ENCODE measurements at places on chromosomes 7 and 10. TPM values are rescaled to one million over a fixed set of nuclear protein-coding genes. Genes with fewer than 3 reads are reported as not detected.

GRCh38 chr7:47089068-47089417, 492.9 kb downstream of the TNS3 start:
- DNase-seq, result no peak
- no peaks in the 10 kb centered on the region for H3K27me3 ChIP-seq
- peaks cover 7% of the 10 kb centered on the region for H3K4me1 ChIP-seq
- no peaks in the 10 kb centered on the region for H3K36me3 ChIP-seq
- no peak overlapping the region for H3K4me3 ChIP-seq

DNA sequence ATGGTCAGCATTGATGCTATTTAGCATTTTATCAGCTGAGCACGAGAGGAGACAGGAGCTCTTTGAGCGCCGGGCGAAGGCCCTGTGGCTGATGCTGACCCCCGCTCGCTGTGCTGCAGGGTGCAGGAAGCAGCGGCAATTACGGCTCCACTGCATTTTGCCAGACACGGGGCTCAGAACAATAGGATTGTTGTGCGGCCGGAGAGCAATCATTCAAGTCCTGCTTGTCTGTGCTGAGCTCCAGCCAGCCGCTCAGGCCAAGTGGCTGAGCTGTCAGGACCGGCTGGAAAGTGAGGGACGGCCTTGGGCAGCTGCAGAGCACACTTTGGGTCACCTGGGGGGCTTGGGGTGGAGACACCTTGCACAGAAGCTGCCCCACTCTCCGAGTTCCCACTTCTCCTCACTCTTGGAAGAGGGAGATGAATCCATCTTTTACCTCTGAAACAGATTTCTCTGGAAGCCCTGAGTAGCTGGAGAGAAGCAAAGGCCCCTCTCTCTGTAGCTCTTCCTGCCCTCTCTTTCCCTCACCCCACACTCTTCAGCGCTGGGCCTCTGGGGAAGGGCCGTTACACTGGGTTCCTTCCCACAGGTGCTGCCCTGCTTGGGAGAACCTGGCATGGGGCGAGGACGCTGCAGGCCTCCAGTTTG, 17.3 kb upstream of the ADARB2 start:
- no peaks in the 10 kb centered on the region for H3K4me1 ChIP-seq
- H3K27me3 ChIP-seq, result no peaks in the 10 kb centered on the region
- H3K4me3 ChIP-seq, result no peak overlapping the region
- no peak for DNase-seq
- H3K36me3 ChIP-seq, result no peaks in the 10 kb centered on the region

DNA sequence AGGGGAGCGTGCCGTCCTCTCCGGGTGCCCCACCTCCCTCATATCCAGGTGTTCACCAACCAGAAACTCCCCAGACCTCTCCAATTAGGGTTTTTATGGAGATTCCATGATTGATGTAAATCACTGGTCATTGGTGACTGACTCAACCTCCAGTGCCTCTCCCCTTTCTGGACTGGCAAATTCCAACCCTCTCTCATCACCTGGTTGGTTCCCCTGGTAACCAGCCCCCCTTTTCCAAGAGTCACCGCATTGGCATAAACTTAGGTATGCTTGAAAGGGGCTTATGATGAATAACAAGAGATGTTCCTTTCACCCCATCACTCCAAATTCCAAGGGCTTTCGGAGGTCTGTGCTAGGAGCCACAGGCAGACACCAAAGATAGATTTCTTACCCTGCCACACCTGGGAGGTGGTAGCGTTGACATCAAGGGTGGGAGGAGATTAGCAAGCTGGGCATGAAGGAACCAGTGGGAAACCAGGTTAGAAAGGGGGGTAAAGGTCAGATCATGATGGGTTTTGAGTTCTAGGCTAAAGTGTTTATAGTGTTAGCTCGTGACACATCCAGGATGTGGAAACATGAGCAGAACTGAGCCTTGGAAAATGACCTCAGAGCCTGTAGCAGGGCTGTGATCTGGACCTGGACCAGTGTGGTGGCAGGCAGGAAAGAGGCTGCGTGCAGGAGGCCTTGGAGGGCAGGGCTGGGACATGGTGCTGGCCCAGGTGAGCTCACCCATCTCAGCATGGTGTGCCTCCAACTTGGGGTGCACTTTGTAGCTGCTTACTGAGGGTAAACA, 45.1 kb downstream of the CAMK1D start:
- DNase-seq, result no peak
- H3K27me3 ChIP-seq, result no peaks in the 10 kb centered on the region
- H3K4me1 ChIP-seq, result peaks cover 1% of the 10 kb centered on the region

DNA sequence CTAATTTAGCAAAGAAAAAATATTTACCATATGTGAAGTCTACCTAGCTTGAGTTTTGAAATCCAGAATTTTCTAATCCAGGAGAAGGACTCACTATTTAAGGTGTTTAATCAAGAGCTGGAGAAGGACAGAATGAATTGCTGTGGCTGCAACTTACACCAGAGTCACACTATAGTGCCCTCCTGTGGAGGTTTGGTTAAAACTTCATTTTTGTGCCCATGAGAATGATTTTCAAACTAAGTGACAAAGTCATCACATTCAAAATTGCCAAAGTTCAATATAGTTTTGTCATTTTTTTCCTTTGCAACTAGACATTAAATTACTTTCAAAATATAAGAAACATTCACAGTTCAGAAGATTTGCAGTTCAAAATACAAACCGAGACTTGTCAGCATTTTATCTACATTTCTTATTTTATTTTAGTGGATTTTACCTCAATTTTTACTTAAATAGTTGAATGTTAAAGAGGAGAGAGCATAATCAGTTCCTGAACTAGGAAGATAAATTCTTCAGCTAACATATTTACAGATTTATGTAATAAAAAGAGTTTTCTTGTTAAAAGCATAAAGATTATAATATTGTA, 70.7 kb downstream of the CABCOCO1 start:
- H3K27ac ChIP-seq, result no peak overlapping the region
- no peak overlapping the region for H3K4me3 ChIP-seq
- DNase-seq, result no peak
- H3K4me1 ChIP-seq, result no peaks in the 10 kb centered on the region
- no peaks in the 10 kb centered on the region for H3K27me3 ChIP-seq

- DNase-seq, result no peak
- H3K4me1 ChIP-seq, result no peaks in the 10 kb centered on the region
- no peaks in the 10 kb centered on the region for H3K36me3 ChIP-seq
Measured at GRCh38 chr10:96772196-96772595, 51.9 kb upstream of the PIK3AP1 start.

DNA sequence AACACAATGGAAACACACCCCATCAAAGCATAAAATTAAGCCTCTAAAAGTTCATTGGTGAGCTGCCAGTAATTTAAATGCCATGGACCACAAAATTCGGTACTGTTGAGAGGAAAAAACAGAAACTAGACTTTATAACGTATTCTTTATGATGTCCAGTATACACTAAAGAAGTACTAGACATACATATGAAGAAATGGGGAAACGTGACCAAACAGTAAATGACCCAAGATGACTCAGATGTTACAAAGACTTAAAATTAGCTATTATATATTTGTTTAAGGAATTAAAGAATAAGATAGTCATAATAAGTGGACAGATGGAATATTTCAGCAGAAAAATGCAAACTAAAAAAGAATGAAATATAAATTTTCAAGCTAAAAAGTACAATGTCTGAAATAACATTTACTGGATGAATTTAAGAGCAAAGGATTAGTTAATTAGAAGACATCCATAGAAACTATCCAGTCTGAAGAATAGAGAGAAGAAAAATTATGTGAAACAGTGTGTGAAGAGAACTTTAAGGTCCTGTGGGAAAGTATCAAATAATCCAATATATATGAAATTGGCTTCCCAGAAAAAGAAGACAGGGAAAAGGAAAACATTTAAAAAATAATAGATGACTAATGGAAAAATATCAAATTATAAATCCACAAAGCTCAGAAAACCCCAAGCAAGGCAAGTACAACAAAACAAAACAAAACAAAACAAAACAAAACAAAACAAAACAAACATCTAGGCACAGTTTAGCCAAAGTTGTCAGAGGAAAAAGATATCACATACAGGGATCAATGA, 69.4 kb downstream of the SAMD9 start:
- no peak overlapping the region for H3K27ac ChIP-seq
- no peaks in the 10 kb centered on the region for H3K27me3 ChIP-seq
- no peak overlapping the region for H3K4me3 ChIP-seq
- no peak for DNase-seq

DNA sequence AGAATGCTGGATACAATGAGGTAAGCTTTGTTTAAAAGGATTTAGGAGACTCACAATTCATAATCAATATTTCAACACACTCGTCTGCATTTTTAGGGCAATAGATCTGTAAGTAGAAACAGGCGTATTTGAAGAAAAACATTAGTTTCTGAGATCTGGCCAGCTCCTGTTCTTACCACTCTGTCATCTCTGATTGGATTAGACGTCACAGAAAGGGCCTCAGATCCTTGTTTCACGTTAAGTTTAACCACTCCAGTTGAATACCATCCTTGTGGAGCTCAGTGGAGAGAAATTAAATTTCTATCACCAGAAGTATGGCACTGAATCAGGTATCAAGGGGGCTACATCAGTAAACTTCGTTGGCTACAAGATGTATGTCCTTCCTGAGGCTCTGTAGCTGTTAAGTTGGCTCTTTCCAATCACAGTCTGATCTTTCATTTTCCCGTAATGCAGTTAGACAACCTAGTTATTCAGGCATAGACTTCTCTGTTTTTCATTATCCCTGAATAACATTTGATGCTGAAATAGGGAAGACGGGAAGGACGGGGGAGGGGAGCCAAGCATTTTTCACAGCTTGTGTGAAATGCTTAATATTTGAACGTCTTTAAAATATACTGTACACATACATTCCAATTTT, 659.2 kb upstream of the GALNT17 start:
- no peaks in the 10 kb centered on the region for H3K27me3 ChIP-seq
- no peaks in the 10 kb centered on the region for H3K4me1 ChIP-seq
- H3K27ac ChIP-seq, result no peak overlapping the region
- no peaks in the 10 kb centered on the region for H3K36me3 ChIP-seq

- peak overlapping the region; percentile 49 for H3K4me3 ChIP-seq
- no peaks in the 10 kb centered on the region for H3K27me3 ChIP-seq
- no peak for DNase-seq
- peak overlapping the region; percentile 84 for H3K27ac ChIP-seq
- H3K4me1 ChIP-seq, result peaks cover 11% of the 10 kb centered on the region
- H3K36me3 ChIP-seq, result no peaks in the 10 kb centered on the region
Measured at GRCh38 chr7:27143950-27144780, 684 bp upstream of the HOXA5 start.

DNA sequence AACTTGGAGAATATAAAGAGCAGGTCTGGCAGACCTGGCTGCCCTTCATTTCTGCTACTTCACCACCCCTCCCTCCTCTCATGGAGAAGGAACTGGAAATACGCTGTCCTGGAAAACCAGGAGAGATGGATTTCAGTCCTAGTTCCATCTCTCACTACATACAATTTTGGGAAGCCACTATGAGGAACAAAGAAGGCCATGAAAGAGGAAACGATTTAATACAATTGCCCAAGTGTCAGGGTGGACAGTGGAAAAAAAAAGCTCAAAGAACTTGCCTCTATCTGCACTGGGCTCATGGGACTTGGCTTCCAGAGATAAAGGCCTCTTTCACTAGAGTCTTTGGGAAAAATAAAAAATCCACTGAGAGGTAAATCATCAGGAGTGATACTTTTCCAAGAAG, 561.7 kb downstream of the KCNMA1 start:
- no peak for DNase-seq
- H3K36me3 ChIP-seq, result no peaks in the 10 kb centered on the region
- no peak overlapping the region for H3K4me3 ChIP-seq
- H3K4me1 ChIP-seq, result no peaks in the 10 kb centered on the region
- H3K27ac ChIP-seq, result no peak overlapping the region
- no peaks in the 10 kb centered on the region for H3K27me3 ChIP-seq

GRCh38 chr7:26620352-26620751, 244.0 kb downstream of the SKAP2 start:
- DNase-seq, result no peak
- H3K27me3 ChIP-seq, result no peaks in the 10 kb centered on the region
- no peak overlapping the region for H3K4me3 ChIP-seq
- H3K27ac ChIP-seq, result no peak overlapping the region

DNA sequence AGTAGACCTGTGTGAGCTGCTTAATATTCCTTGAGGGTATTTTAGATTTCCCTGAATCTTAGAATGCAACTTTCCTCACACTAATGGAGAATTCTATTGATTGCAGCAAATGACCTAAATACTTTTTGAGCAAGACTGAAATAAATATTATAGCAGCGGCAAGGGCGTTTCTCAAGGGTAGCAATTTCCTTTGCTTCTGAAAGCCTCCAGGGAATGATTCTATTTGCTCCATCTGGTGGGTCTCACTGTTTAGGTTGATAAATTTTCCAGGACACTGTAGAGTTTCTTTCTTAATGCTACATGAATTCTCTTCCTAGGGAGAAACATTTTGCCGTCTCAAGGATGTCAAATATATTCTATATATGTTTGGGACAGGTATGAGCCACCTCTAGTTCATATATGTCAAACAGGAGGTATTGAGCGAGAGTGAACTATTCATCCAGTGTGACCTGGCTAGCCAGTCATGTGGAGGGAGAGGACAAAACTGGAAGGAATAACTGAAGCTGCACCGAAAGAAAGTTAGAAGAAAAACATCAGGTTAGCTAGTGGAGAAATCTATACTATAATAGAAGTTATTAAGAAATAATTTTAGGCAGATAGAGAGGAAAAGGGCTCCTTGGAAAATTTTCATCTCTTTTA, 57.9 kb upstream of the FZD8 start:
- no peaks in the 10 kb centered on the region for H3K36me3 ChIP-seq
- H3K27me3 ChIP-seq, result no peaks in the 10 kb centered on the region
- no peak overlapping the region for H3K27ac ChIP-seq
- no peak overlapping the region for H3K4me3 ChIP-seq

GRCh38 chr7:25860275-25861163, 291.5 kb upstream of the NFE2L3 start:
- H3K4me1 ChIP-seq, result peaks cover 13% of the 10 kb centered on the region
- H3K4me3 ChIP-seq, result no peak overlapping the region
- peak; percentile 53 for DNase-seq
- H3K27ac ChIP-seq, result no peak overlapping the region
- H3K36me3 ChIP-seq, result no peaks in the 10 kb centered on the region

The SPDYE2 gene
- not detected for total RNA-seq

The POLL gene
- 29.2 TPM for total RNA-seq

The CYCS gene
- total RNA-seq, result 56.0 TPM

The PSAP gene
- total RNA-seq, result 2,056 TPM

The CLRN3 gene
- total RNA-seq, result 0.49 TPM

The LCOR gene
- total RNA-seq, result 28.4 TPM

The UTF1 gene
- total RNA-seq, result not detected

The IL15RA gene
- 31.4 TPM for total RNA-seq

The PCLO gene
- total RNA-seq, result 3.0 TPM

The MRC1 gene
- total RNA-seq, result 84.9 TPM

Data from upper lobe of left lung (tissue), 6 donors.